Activated gamma-delta T cell treated with Interleukin-2 at 50 U/mL for 16 hours (primary cell): ENCODE measurements at places on chromosomes 7 and 10.

GRCh38 chr10:77799352-77799751, 127.2 kb downstream of the DLG5 start:
- no peak for DNase-seq

- DNase-seq: no peak
These were observed 112.7 kb downstream of the MPP7 start for GRCh38 chr10:28190196-28190595.

GRCh38 chr7:5500777-5501350, 77.2 kb upstream of the TNRC18 start:
- no peak for DNase-seq

GRCh38 chr7:139600306-139600705, 76.8 kb downstream of the CLEC2L start:
- no peak for DNase-seq

DNA sequence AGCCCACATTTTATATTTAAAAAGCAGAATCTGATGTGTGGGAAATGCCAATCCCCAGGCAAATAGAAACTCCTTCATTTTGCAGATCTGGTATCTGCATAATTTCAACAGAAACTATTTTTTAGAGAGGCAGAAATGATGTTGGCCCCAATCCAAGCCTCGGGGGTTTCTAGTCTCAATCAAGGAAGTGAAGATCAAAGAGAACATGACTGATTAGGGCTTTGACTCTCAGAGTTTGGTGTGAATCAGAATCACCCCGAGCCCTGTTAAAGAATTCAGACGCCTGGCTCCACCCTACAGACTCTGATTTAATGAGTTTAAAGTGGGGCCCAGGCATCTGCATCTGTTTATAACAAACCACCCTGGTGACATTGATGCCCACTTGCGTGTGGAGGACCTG, 36.7 kb upstream of the UBE2H start:
- peak; percentile 25 for DNase-seq

- DNase-seq: no peak
These were observed 82.7 kb upstream of the LEP start for GRCh38 chr7:128158370-128158769.
